ENCODE measurements at places on chromosomes 7 and 10.
A peak's percentile ranks its signal among the peaks of the same experiment; 100 is the strongest.

DNA sequence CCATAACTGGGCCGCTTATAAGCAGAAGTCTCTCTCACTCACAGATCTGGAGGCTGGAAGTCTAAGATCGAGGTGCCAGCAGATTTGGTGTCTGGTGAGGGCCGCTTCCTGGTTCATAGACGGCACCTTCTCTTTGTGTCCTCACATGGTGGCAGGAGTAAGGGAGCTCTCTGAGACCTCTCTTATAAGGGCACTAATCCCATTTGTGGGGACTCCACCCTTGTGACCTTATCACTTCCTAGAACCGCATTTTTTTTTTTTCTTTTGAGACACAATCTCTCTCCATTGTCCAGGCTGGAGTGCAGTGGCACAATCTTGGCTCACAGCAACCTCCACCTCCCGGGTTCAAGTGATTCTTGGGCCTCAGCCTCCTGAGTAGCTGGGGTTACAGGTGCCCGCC lies 8.1 kb downstream of the FBH1 start:
- no peak overlapping the region for H3K27ac ChIP-seq
- H3K4me1 ChIP-seq, result peaks cover 13% of the 10 kb centered on the region
- H3K36me3 ChIP-seq, result peaks cover 73% of the 10 kb centered on the region

- H3K36me3 ChIP-seq, result no peaks in the 10 kb centered on the region
- H3K4me3 ChIP-seq, result no peak overlapping the region
- H3K27me3 ChIP-seq, result no peaks in the 10 kb centered on the region
- no peak overlapping the region for H3K27ac ChIP-seq
- peaks cover 22% of the 10 kb centered on the region for H3K4me1 ChIP-seq
- no peak for DNase-seq
These were observed 36.3 kb downstream of the CSTF2T start for GRCh38 chr10:51663086-51663485.

- peaks cover 78% of the 10 kb centered on the region for H3K36me3 ChIP-seq
- H3K4me3 ChIP-seq, result peak overlapping the region; percentile 25
- H3K27me3 ChIP-seq, result no peaks in the 10 kb centered on the region
- H3K27ac ChIP-seq, result no peak overlapping the region
- H3K4me1 ChIP-seq, result peaks cover 38% of the 10 kb centered on the region
These were observed 4.7 kb downstream of the BAZ1B start for GRCh38 chr7:73517241-73517995.

- peaks cover 21% of the 10 kb centered on the region for H3K27me3 ChIP-seq
- no peak overlapping the region for H3K4me3 ChIP-seq
- H3K36me3 ChIP-seq, result no peaks in the 10 kb centered on the region
- no peak overlapping the region for H3K27ac ChIP-seq
These were observed 29.4 kb upstream of the GATAD1 start for GRCh38 chr7:92417913-92418312.

DNA sequence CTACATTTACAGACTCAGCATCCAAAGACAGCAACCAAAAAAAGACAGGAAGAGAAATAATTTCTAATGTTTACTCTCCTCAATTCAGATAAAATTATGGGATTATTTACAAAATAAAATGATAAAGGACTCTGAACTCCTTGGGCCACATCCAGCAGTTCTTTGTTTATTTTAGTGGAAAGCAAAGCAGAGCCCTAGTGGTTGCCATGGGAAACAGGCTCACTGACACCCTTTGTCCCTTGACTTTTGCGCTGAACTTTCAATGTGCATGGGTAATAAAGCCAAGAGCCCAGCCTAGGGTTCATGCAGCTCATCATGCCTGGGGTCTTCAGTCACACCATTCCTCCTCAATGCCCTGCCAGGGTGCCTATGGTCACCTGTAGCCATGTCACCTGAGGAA lies 442.6 kb upstream of the IGFBP3 start:
- H3K27ac ChIP-seq, result no peak overlapping the region
- peaks cover 4% of the 10 kb centered on the region for H3K27me3 ChIP-seq
- no peak for DNase-seq
- no peak overlapping the region for H3K4me3 ChIP-seq

DNA sequence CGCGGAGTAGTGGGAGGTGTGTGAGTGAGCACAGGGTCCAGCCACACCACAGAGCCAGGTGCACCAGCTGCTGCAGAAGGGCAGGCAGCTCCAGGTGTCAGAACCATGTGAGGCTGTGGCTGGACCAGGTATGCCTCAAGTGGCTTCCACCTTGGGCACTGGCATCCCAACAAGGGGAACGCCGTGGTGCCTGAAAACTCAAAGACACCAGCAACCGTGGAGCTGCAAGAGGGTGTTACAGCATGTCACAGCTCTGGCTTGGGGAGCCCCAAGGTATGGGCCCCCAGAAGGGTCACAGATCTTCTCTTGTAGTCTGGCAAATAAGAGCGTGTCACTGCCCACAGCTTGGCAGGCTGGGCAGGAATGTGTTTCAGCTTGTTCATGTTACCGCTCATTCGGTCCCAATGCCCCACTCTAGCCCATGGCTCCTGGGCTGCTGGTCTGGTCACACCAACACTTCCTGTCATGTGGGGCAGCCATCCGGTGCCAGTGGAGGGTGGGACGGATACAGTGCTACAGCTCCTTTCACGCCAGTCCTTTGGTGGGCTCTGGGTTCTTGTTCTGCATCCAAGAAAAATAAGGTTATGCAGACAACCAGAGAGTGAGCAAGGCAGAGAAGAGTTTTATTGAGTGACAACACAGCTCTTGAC lies 29.8 kb downstream of the STRA8 start:
- H3K27me3 ChIP-seq, result peaks cover 16% of the 10 kb centered on the region
- peaks cover 28% of the 10 kb centered on the region for H3K4me1 ChIP-seq
- no peak overlapping the region for H3K4me3 ChIP-seq
- no peaks in the 10 kb centered on the region for H3K36me3 ChIP-seq
- no peak for DNase-seq

GRCh38 chr10:13001887-13002212 lies 337 bp upstream of the CCDC3 start:
- H3K27ac ChIP-seq, result no peak overlapping the region
- H3K27me3 ChIP-seq, result peaks cover 45% of the 10 kb centered on the region
- peaks cover 13% of the 10 kb centered on the region for H3K36me3 ChIP-seq
- peaks cover 16% of the 10 kb centered on the region for H3K4me1 ChIP-seq

- H3K27me3 ChIP-seq, result peaks cover 3% of the 10 kb centered on the region
- peaks cover 4% of the 10 kb centered on the region for H3K4me1 ChIP-seq
- no peak overlapping the region for H3K4me3 ChIP-seq
These were observed 116.5 kb upstream of the LRRN3 start for GRCh38 chr7:110974441-110974840.

DNA sequence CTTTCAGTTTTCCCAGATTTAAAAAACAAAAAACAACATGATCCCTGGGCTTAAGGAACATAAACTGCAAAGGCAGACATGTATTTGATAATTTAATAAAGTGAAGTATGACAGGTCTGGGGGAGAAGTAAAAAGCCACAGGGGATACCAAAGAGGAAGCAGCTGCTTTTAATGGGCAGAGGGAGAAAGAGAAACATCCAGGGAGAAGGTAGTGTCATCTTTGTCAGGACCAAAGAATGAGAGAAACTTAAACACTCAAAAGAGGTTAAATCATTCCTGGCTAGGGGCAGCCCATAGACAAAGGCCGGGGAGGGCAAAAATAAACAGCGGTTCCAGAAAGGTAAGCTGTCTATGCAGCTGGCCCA lies 94.5 kb downstream of the GRB10 start:
- peaks cover 18% of the 10 kb centered on the region for H3K36me3 ChIP-seq
- H3K27ac ChIP-seq, result peak overlapping the region; percentile 37
- H3K4me3 ChIP-seq, result no peak overlapping the region
- peaks cover 8% of the 10 kb centered on the region for H3K4me1 ChIP-seq
- no peak for DNase-seq

Data from nephron progenitor cell (in vitro differentiated cells).